ENCODE measurements at places on chromosomes 2 and 18.

DNA sequence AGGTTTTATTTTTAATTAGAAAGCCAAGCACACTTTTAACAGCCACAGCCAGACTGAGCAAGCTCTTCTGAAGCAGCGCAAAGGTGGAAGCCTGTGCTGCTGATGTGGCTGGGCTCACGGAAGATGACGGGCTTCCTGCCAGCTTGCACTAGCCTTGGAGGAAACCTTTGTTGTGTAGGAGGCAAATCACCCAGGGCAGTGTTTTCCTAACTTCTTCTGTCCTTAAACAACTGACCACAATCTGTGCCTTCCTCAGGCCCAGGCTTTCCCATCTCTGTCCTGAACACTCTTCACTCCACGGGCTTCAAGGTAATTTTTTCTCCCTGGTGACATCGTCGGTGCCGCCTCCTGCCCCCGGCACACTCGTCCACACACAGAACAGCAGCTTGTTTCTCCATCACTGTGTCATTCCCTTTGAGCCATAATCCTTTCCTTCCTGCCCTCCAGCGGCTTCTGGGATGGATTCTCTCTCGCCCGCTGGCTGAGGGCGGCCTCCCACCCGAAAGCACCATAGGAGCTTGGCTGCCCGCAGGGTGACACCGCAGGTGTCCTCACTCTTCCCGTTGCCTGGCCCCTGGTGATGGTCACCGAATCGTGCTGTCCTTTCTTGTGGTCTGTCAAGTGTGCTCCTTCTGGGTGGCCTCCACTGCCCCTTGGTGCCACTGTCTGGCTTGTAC is 31.1 kb upstream of the INHBB start:
- no peak for DNase-seq

- no peak for DNase-seq
These were observed 737.8 kb upstream of the HS6ST1 start for GRCh38 chr2:129056309-129056958.

GRCh38 chr2:197516393-197516761 is 511 bp downstream of the MOB4 start:
- DNase-seq = peak; percentile 14

DNA sequence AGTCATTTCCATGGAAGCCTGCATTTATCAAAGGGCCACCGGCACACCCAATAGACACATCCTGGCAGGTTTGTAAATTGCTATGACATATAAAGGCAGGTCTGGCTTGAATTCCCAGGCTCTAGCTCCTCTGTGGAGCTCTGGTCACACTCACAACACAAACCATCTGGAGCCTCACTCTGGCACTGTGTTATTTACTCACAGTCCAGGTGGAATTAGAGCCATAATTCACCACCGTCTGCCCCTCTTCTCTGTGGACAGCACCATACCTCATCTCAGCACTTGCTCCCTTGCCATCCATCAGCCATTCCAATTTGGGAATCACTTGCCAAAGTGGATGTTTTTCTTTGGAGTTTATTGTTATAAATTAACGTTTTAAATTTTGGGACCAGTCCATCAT is 84.3 kb upstream of the OSR1 start:
- DNase-seq = no peak

DNA sequence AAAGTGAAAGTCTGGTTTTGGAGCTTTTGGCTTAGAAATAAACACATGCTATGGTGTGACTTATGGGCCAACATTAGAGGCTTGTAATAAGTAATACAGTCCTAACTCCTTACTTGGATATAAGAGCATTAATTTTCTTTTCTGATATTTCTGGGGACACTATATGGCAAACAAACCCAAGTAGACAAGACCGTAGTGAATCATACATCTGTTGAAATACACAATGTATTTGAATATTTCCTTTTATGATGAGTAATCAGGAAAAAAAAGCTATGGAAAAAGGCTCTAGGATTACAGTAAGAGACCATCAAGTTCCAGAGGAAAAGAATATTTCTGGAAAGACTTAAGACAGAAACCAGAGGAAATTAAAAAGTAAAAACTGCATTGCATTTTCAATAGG is 146.0 kb upstream of the CYP26B1 start:
- no peak for DNase-seq

- no peak for DNase-seq
These were observed 9.0 kb upstream of the HIBCH start for GRCh38 chr2:190328573-190329147.

- no peak for DNase-seq
These were observed 413.6 kb upstream of the CYRIA start for GRCh38 chr2:17079262-17079661.

DNA sequence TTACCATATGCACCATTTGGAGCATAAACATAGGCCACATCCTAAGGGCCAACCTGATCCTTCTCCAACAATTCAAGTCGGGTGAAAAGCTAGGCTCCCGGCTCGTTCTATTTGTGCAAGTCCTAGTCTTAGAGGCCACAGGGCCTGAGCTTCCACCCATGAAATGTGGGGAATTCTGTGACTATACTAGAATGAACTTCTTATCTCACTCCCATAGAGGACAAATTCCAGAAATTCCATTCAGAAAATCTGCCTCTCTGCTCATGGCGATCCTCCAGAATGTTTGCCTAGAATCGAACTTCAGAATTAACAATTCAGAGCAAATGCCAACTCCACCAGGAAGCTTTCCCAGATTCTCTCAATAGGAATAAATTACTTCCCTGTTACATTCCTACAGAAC is 187.9 kb downstream of the BCL11A start:
- DNase-seq = no peak
